NCI-H748 treated with DMSO at 0.1 percent for 48 hours (cell line): ENCODE measurements at places on chromosomes 4 and X.

- DNase-seq: no peak
These were observed 25.5 kb upstream of the EXOC1L start for GRCh38 chr4:55794053-55794452.

- no peak for DNase-seq
These were observed 157.3 kb downstream of the PRDM5 start for GRCh38 chr4:120765260-120765680.

DNA sequence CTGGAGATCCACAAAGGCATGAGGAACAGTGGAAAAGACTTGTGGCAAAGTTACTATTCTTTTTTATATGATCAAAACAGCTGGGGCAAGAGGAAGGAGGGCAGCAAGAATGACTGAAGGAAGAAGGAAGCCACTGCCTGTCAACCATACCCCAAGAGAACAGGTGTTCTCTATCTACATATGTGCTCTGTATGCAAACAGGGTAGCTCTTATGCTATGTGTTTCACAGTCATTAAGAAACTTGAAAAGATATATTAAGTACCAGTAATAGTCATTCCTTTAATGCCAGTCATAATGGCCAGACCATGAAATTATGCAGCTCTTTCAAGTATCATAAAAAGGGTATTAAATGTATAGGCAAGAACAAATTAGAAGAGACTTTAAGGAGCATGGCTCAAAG lies 363.9 kb downstream of the KLHL13 start:
- no peak for DNase-seq

- DNase-seq: no peak
These were observed 378.6 kb upstream of the EPHA5 start for GRCh38 chr4:66048861-66049260.

DNA sequence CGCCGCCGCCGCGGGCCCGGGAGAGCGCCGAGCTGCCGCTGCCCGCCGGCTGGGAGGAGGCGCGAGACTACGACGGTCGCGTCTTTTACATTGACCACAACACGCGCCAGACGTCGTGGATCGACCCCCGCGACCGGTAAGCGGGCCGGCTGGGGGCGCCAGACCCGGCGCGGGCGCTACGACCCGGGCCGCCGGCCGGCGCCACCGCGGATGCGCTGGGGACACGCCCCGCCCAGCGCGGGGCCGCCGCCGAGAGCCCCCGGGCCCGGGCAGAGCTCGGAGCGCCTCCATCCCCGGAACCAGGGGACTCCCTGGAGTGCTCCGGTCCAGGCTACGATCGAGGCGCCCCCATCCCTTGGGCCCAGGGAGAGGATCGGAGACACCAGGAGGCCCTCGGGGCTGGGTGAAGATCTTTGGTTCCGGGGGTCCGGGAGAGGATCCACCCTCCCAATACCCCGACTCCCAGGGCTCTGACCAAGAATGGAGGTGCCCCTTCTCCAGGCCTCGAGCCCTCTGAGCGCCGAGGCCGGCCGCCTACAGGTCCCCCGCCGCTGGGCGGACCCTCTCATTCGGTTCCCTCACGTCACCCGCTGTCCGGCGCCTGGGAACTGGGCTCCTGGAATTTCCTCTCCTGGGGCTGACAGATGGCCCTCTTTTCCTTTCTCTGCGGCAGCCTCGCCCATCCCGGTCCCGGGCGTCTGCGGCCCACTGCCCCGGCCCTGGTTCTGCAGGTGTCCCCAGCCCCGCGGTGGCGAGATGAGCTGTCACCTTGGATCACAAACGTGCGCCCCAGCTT lies 48.8 kb downstream of the CLDN34 start:
- DNase-seq: no peak

- peak; percentile 4 for DNase-seq
These were observed 23.5 kb downstream of the TLR10 start for GRCh38 chr4:38759113-38759789.

GRCh38 chr4:100900134-100900533 lies 382.3 kb upstream of the EMCN start:
- DNase-seq: no peak
